ENCODE measurements at places on chromosomes 11 and 22. TPM values are rescaled to one million over a fixed set of nuclear protein-coding genes. Genes with fewer than 3 reads are reported as not detected.

GRCh38 chr11:76902121-76903014 lies 41.6 kb downstream of the ACER3 start:
- no peak for DNase-seq

- no peak for DNase-seq
These were observed 14.4 kb downstream of the USH1C start for GRCh38 chr11:17529844-17530185.

GRCh38 chr11:118635237-118635591 lies 27.8 kb downstream of the PHLDB1 start:
- DNase-seq, result no peak

DNA sequence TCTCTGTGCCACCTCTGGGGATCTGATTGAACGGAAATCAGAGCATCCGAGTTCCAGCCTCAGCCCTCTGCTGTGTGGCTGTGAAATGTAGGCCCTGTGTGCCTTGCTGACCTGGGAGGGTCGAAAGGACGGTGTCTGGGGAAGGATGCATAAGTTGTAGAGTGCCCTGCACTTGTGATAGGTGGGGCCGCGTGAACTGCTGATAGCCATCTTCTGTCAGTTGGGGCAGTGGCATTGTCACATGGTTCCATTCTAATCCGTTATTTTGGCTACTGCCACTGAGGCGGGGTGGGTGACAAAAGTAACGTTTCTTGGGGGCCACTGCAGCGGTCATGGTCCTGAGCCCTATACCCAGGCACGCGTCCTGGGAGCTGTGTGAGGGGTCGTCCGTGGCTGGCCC lies 63.4 kb downstream of the LRP5 start:
- DNase-seq, result no peak

DNA sequence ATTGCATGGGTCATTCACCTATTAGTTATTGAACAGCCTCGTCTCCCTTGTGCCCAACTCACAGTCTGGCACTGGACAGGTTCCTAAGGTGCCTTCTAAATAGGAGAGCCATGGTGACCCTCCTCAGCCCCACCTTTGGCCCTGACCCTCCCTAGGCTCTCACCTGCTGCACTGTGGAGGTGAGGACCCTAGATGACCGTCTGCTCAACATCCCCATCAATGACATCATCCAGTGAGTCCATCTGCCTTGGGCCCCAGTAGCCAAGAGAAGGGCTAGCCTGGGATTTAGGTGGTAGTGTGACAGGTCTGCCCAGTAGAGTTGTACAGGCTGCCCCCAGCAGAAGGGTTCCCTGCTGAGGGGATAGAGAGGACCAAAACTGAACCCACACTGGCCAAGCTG lies 13.6 kb downstream of the UCP2 start:
- no peak for DNase-seq

GRCh38 chr11:38751421-38751820 lies 2153.4 kb upstream of the RAG2 start:
- no peak for DNase-seq

DNA sequence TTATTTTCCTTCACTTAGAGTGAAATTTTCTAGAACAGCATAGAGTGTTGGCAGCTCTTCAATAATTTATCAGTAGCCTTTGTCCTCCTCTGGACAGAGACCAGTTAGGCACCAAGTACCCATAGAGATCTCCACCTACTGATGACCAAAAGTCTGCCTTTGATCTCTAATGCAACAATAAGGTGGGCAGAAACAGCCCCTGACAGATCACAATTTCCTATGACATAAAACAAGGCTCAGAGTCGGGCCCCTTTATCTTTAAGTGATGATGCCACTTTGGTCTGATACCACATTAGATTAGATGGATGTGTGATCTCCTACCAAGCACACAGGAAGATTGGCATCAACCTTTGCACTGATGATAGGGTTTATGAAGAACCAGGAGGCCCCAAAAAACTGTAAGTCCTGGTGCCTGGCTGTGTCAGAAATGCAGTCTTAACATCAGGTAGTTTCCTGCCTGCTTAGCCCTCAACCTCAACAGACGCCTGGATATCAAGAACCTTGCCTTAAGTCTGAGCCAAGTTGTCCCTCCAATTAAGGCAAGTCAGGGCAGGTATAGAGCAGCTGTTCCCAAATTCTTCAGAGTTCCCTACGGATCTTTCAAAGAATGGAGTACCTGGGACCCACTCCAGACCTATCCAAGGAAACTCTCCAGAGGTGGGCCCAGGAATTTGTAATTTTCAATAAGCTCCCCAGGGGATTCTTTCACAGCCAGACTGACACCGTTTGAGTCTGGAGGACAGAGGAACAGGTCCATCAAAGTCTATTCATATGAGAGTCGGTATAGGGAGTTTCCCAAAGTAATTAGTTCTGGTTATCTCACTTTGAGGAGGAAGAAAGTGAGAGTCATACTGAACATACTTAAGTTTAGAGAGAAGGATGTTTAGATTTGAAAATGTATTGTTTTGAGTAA lies 30.6 kb upstream of the TMPRSS4 start:
- no peak for DNase-seq

DNA sequence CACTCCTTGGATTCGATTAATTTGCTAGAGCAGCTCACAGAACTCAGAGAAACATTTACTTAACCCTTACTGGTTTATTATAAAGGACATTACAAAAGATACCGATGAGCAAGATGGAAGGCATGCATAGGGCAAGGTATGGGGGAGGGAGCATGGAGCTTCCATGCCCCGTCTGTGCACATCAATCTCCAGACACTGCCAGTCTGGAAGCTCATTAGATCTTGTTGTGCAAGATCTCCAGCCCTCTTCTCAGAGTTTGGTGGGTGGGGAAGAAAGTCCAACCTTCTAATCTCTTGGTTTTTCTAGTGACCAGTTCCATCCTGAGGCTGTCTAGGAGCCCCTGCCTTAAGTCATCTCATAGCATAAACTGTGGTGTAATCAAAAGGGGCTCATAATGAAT lies 190.7 kb downstream of the UVRAG start:
- no peak for DNase-seq

DNA sequence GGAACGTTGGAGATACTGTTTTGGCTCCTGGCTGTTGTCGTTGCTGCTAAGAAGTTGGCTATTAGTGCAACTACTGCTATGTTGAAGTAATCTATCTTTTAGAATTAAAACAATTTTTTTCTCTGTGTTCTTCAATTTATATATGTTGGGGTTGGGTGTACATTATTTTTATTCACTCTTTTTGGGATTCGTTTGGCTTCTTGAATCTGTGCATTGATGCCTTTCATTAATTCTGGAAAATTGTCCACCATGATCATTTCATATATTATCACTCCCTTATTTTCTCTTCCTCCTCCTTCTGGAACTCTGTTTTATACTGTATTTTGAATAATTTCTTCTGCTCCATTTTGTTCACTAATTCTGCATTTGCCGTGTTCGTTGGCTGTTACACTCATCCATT lies 199.5 kb upstream of the PLET1 start:
- DNase-seq, result no peak

DNA sequence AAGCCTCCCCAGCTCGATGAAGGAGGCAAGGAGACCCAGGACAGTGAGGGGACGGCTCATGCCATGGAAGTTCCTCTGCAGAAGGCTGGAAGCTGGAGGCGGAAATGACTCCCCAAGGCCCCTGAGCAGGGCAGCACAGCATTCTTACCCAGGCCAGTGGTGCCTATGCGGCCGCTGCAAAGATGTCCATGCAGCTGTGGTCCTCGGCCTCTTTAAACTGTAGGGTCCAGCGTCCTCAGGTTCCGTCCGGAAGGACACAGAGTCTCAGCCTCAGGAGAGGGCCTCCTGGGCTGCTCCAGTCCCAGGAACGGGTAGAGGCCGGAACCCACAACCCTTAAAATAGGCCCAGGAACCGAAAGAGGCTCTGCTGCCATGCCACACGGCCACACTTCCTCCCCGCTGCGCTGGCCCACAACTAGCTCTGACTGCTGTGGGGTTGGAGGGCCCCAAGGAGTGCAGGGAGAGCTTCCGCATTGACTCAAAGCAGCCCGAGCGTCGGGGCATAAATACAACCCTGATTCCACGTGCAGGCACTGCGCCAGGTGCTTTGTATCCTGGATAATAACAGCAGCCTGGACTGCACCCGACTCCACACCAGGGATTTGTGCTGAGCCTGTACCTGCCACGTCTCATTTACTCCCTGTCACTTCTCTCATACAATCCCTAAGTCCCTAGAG lies 5.5 kb downstream of the KIAA0930 start:
- DNase-seq, result no peak

Gene SLC25A18
- 1.9 TPM for polyA plus RNA-seq

Gene APOA4
- not detected for polyA plus RNA-seq

DNA sequence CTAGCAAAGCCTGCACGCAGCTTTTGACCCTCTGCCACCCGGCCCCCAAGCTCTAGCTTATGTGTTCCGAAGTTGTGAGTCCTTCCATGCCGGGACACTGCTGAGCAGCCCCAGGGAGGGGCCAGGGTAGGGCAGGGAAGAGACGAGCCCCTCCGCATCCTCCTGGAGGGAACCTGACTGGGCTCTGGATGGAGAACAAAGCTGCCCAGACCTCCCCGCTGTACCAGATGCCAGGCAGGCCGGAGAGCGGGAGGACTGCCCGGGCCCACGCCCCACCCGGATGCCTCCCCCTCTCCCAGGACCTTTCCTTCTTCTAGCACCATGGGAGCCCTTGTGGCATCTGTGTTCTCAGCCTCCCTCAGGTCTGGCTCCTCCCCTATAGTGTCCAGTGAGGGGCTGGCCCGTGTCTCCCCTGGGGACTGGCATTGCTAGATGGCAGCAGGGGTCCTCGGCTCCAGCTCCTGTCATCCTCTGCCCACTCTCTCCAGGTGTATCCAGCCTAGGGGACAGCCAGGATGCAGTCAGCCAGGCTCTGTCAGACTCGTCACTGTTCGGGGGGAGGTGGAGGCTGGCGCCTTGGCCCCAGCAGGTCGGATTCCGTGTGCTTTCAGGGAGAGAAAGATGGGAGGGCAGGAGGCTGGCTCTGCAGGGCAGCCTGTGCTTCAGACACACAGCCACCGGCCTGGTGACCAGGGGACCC lies 46.1 kb downstream of the ALX4 start:
- DNase-seq, result no peak

Gene ACTN3
- 0.56 TPM for polyA plus RNA-seq

Gene DCHS1
- 43.4 TPM for polyA plus RNA-seq

DNA sequence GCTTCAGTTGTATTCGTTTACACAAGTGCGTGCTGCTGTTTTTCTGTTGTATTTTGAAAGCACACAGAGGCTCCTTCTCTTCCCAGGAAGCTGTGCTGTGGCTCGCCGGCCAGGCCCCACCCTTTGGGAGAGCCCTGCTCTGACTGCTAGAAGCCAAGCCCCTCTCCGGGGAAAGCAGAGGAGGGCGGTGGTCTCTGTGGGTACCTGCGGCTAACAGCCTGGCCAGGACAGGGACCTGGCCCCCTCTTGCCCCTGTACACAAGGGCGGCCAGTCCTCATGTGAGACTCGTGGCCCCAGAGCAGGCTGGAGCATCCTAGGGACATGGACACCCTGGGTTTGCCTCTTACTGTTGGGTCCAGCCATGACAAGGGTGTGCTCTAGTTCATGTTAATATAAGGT lies 14.8 kb downstream of the MOB2 start:
- no peak for DNase-seq

Gene CTSF
- 94.9 TPM for polyA plus RNA-seq

- no peak for DNase-seq
These were observed 33.0 kb downstream of the VSIG10L2 start for GRCh38 chr11:125978778-125979407.

- no peak for DNase-seq
These were observed 26.1 kb upstream of the ETS1 start for GRCh38 chr11:128613300-128613995.
